ENCODE measurements at places on chromosomes 3 and 15.

DNA sequence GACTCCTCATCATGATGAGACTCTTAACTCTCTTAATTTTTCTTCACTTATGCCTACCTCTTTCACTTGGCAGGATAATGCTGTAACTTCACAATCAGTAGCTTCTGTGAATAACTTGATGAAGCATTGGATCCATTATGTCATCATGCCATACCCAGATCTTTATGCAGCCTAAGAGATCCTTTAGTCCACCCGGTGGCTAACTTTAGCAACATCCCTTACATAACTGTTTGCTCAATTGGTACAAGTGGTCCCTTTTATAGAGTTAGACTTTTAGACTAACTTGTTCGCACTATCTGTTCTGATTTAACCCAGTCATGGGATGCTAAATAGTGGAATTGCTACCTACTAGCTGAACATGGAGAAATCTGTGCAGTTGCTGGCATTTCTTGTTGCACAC, 184.5 kb downstream of the USP13 start:
- no peak for DNase-seq

DNA sequence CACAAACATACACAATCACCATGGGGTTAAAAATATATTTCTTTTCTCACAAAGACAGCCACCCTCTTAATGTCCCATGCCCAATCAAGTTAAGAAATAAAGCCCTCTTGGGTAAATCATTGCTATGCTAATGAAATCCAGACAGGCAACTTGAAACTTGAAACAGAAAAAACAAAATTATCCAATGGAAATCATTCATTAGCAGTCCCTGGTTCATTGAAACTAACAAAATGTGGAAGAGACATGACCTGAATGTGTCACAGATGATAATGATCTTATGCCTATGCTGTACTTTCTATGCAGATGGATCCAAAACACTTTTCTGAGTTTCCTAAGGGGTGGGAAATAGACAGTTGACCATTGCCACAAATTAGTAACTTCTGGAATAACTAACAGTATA, 983.7 kb downstream of the MCTP2 start:
- no peak for DNase-seq

GRCh38 chr3:13574798-13575451, 26.0 kb downstream of the FBLN2 start:
- no peak for DNase-seq

- DNase-seq, result no peak
These were observed 449 bp downstream of the ROBO1 start for GRCh38 chr3:79767194-79767904.

DNA sequence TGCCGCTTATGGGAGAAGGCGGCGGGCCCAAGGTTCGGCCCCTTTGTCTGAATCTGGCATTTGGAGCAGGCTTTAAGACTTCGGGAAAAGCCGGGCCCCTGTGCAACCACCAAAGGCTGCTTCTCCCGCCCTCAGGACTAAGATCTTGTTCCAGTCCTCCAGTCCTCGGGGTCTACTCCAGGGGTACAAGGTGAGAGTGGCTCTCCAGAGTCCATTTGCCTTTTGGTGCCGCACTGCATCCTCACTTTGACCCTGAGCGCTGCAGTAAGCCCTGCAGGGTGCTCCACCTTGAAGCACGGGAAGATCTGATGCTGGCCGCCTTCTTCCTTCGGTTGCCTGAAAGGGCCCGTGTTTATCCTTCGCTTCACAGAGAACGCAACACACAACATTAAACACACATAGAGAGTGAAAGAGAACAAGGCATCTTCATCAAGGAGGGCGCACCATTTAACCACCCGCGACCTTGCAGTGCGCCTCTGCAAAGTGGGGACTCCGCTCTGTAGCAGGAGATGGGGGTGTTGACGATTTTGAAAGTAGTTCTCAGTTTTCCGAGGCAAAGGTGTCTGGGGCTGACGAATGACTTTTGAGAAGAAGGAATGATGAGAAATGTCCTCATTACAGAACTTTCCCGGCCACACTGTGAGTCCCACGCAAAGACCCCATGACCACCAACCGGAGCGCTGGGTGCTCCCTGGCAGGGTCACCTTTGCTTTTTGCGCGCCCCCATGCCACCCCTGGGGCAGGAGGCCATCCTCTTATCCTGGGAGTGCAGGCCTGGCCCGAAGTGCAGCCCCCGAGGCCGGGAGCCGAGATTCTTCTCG, 1.0 kb downstream of the PIGZ start:
- no peak for DNase-seq

DNA sequence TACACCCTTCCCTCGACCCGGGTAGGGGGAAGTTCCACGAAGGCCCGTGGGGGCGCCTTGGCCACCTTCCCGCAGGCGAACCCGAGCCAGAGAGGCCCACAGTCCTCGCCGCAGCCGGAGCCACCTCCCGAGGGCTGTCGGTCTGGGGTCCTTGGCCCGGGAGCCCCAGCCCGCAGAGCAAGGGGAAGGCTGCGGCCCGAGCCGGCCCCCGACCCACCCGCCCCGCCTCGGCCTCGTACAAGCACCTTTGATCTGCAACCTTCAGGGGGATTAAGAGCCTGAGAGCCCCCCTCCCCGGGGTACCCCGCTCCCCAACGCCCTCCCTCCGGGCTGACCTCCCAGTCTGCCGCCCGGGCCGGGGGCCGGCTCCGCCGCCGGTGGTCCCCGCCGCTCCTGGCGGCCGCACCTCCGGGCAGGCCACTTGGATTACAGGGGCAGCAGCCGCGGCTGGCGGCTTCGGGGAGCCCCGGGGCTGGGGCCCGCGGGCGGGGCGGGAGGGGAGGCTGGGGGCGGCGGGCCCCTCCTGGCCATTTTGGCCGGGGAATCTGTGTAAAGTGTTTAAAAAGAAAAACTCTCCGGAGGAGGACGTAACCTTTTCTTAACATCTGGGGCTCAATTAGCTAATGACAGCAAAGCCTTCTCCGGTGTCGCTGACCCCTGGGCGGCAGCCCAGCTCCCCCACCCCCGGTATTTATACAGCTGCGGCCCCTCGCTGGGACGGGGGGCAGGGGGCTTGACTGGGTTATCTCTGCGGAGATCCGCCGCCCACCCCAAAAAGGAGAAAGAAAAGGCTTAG, 40.2 kb downstream of the EPHB3 start:
- no peak for DNase-seq
